ENCODE measurements at places on chromosomes 2 and 18. TPM values are rescaled to one million over a fixed set of nuclear protein-coding genes. Genes with fewer than 3 reads are reported as not detected.

DNA sequence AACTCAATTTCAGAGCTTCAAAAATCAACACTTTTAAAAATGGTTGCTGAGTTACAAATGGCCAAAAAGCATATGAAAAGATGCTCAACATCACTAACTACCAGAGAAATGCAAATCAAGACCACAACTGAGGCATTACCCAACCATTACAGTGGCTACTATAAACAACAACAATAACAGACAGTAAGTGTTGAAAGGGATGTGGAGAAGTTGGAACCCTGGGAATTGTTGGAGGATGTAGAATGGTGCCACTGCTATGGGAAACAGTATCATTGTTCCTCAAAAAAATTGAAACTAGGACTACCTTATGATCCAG lies 173.3 kb upstream of the SPRED2 start:
- peaks cover 13% of the 10 kb centered on the region for H3K27me3 ChIP-seq
- DNase-seq, result no peak
- no peaks in the 10 kb centered on the region for H3K4me1 ChIP-seq
- no peak overlapping the region for H3K4me3 ChIP-seq

GRCh38 chr18:6569813-6570212 lies 155.1 kb upstream of the L3MBTL4 start:
- H3K27ac ChIP-seq, result no peak overlapping the region
- no peak overlapping the region for H3K4me3 ChIP-seq
- H3K36me3 ChIP-seq, result no peaks in the 10 kb centered on the region
- peaks cover 21% of the 10 kb centered on the region for H3K27me3 ChIP-seq
- no peaks in the 10 kb centered on the region for H3K4me1 ChIP-seq
- DNase-seq, result no peak

GRCh38 chr18:23433360-23433759 lies 19.7 kb upstream of the RIOK3 start:
- no peak overlapping the region for H3K27ac ChIP-seq
- H3K4me1 ChIP-seq, result no peaks in the 10 kb centered on the region
- DNase-seq, result no peak
- no peak overlapping the region for H3K4me3 ChIP-seq

Gene CCDC178
- not detected for total RNA-seq

DNA sequence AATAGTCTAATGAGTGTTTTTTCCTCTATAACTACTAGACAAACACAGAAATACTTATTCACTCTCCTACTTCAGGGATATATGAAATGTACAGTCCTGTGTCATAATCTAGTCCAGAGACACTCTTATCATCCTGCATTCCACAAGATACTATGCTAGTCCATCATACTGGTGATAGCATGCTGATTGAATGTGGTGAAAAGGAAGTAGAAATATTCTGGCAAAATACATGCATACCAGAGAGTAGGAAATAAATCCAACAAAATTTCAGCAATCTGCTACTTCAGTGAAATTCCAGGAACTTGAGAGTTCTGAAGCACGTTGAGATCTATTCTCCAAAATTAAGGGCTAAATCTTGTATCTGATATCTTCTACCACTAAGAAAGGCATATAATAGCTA lies 353.9 kb downstream of the PID1 start:
- H3K4me1 ChIP-seq, result no peaks in the 10 kb centered on the region
- H3K36me3 ChIP-seq, result no peaks in the 10 kb centered on the region
- no peak for DNase-seq
- H3K27me3 ChIP-seq, result no peaks in the 10 kb centered on the region
- no peak overlapping the region for H3K4me3 ChIP-seq

Gene CIB4
- total RNA-seq, result not detected

Gene SP5
- 0.73 TPM for total RNA-seq

DNA sequence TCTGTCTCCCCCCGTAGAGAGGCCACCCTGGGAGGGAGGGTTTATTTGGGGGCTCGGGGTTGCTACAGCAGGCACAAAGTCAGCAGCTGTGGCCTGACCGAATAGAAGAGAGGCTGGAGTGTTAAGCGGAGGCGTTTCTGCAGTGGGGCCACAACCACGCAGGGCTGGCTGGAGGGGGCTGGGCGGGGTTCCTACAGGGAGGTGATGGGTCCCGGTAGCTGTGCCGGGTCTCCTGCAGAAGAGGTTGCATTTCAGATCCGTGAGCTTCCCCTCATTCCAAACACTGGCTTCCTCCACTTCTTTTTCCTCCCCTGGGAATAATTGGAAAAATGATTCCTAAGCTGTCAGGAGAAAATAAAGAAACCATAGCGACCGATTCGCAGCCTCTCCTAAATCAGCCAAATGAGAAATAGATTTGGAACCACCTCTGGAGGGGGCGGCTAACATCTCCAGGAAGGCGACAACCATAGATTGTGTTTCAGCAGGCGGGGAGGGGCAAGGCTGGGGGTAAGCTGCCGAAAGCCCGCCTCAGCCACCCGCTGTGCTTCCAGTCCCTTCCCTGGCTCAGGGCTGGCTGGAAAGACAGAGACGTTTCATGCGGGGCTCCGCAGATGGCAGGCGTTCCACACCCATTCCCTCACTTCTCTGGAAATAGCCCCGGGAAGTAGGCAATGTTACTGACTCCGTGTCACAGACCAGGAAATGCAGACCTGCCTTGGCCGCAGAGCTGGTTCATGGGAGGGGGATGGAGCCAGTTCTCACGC lies 85.6 kb upstream of the TAF1B start:
- DNase-seq, result no peak
- H3K4me3 ChIP-seq, result no peak overlapping the region
- H3K36me3 ChIP-seq, result peaks cover 16% of the 10 kb centered on the region

GRCh38 chr2:64003239-64003638 lies 16.0 kb downstream of the VPS54 start:
- no peaks in the 10 kb centered on the region for H3K27me3 ChIP-seq
- DNase-seq, result no peak
- H3K4me1 ChIP-seq, result no peaks in the 10 kb centered on the region
- H3K4me3 ChIP-seq, result no peak overlapping the region
- H3K36me3 ChIP-seq, result no peaks in the 10 kb centered on the region

DNA sequence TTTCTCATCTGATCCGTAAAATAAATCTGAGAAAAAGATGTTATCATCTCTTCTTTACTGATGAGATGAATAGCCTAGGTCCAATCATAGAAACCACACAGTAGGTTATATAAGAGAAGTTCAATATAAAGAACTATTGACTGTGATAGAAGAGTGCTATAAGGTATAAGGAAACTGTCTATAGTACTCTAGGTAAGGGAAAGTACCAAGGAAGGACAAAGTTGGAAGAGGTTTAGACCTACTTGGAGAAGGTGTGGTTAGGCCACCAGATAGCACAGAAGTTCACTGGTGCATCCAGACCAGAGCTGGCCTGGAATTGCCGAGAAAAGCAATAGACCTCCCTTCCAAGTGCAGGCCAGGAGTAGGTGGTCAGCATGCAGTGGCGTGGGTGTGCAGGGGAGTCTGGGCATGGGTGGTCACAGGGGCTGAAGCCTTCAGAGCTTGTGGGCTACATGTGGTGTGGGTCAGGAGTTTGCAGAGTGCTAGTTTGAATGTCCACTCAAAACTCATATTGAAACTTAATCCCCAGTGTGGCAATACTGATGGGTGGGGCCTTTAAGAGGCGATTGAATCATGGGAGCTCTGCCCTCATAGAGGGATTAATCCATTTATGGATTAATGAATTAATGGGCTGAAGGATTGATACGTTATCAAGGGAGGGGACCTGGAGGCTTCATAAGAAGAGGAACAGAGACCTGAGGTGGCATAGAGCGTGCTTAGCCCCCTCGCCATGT lies 86.3 kb downstream of the ALPK2 start:
- no peaks in the 10 kb centered on the region for H3K27me3 ChIP-seq
- peaks cover 12% of the 10 kb centered on the region for H3K36me3 ChIP-seq
- peaks cover 77% of the 10 kb centered on the region for H3K4me1 ChIP-seq
- no peak overlapping the region for H3K4me3 ChIP-seq
- H3K27ac ChIP-seq, result peak overlapping the region; percentile 81

GRCh38 chr18:27583466-27583865 lies 398.4 kb upstream of the CHST9 start:
- no peak overlapping the region for H3K4me3 ChIP-seq
- no peak overlapping the region for H3K27ac ChIP-seq
- no peaks in the 10 kb centered on the region for H3K27me3 ChIP-seq
- H3K4me1 ChIP-seq, result no peaks in the 10 kb centered on the region
- no peaks in the 10 kb centered on the region for H3K36me3 ChIP-seq

DNA sequence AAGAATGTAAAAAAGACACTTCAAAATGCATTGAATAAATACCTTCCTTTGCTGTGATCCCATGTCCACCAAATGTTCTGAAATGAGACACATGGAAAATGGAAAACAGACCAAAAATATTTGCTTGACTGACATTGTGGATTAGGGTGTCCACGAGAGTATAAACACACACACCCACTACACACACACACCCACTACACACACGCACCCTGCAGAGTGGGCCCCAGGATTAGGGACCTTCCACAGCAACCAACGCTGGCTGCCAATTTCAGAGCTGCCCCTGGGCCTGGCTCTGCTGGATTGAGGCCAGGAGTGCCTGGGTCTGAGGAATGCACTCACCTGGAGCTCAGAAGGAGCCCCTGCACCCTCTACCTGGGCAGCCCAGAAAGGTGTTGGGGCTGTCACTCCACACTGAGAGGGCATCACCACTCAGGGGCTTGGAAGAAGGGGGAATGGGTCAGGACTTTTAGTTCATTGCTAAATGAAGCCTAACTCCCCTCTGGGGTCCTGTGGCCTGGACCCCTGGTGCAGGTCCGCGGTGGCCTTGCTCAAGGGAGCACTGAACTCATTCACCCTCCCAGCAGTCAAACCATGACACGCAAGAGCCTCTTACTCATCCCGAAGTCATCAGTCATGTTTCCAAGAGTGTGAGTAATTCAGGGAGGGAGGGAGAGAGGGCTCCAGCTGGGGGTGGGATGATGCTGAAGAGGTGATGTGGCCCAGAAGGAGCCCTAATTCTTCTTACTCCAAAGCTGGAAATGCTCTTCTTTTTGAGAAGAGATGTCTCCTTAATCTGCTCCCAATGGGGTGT lies 50.2 kb upstream of the PLB1 start:
- DNase-seq, result no peak
- H3K27me3 ChIP-seq, result no peaks in the 10 kb centered on the region
- peaks cover 32% of the 10 kb centered on the region for H3K4me1 ChIP-seq
- H3K27ac ChIP-seq, result no peak overlapping the region
- H3K4me3 ChIP-seq, result no peak overlapping the region

Gene DNAJC10
- 178 TPM for total RNA-seq

GRCh38 chr2:108634011-108634410 lies 85.3 kb upstream of the RANBP2 start:
- no peak overlapping the region for H3K27ac ChIP-seq
- peaks cover 68% of the 10 kb centered on the region for H3K4me1 ChIP-seq
- H3K27me3 ChIP-seq, result no peaks in the 10 kb centered on the region
- H3K4me3 ChIP-seq, result no peak overlapping the region

GRCh38 chr2:26540306-26540705 lies 62.4 kb upstream of the OTOF start:
- H3K4me3 ChIP-seq, result no peak overlapping the region
- peaks cover 33% of the 10 kb centered on the region for H3K27me3 ChIP-seq
- no peak for DNase-seq

Gene B3GNT7
- total RNA-seq, result 14.4 TPM

Gene HOXD13
- not detected for total RNA-seq

GRCh38 chr2:1541819-1542475 lies 128.7 kb downstream of the TPO start:
- H3K4me1 ChIP-seq, result no peaks in the 10 kb centered on the region
- H3K27ac ChIP-seq, result no peak overlapping the region
- no peak overlapping the region for H3K4me3 ChIP-seq
- H3K27me3 ChIP-seq, result no peaks in the 10 kb centered on the region

- H3K36me3 ChIP-seq, result no peaks in the 10 kb centered on the region
- H3K4me1 ChIP-seq, result no peaks in the 10 kb centered on the region
- H3K4me3 ChIP-seq, result no peak overlapping the region
- peaks cover 48% of the 10 kb centered on the region for H3K27me3 ChIP-seq
- DNase-seq, result no peak
- H3K27ac ChIP-seq, result no peak overlapping the region
Observed at GRCh38 chr18:13447621-13448334, 229.2 kb downstream of the LDLRAD4 start.

Gene CBLN2
- 0.24 TPM for total RNA-seq

DNA sequence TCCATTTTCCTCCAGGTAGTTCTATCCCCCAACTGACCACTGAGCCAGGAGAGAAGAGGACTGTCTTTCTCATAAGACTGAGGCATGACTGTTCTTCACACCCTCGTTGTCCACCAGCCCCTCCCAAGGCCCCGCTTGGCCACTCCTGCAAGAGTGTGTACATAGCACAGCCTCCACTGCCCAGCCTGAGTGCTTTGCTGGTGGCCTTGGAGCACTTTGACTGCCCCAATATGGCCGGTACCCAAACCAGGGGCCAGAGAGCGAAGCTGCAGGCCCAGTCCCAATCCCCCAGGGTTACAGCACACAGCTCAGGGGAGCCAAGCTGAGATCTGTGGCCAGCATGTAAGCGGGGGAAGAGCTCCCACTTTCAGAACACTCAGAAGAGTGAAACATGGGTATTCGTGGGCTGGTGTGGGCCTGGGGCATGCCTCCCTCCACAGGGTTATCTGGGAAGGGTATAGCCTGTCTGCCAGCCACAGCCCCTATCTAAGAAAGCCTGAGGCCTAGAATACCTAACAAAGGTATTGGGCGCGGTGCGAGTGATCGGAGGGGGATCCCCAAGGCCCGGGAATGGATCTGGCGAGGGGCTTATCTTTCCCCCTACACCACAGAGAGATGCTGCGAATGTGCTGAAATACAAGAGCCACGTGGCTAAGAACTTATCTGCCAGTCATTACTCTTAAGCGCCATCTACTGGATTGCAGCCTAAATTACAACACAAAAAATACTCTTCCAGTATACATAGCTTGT lies 163.8 kb downstream of the WDPCP start:
- DNase-seq, result no peak
- no peaks in the 10 kb centered on the region for H3K27me3 ChIP-seq
- no peak overlapping the region for H3K27ac ChIP-seq
- H3K36me3 ChIP-seq, result no peaks in the 10 kb centered on the region
